AG04450 (cell line): ENCODE measurements at places on chromosomes 11 and 22.

GRCh38 chr22:50076646-50077535, 8.3 kb downstream of the MLC1 start:
- no peak for DNase-seq

DNA sequence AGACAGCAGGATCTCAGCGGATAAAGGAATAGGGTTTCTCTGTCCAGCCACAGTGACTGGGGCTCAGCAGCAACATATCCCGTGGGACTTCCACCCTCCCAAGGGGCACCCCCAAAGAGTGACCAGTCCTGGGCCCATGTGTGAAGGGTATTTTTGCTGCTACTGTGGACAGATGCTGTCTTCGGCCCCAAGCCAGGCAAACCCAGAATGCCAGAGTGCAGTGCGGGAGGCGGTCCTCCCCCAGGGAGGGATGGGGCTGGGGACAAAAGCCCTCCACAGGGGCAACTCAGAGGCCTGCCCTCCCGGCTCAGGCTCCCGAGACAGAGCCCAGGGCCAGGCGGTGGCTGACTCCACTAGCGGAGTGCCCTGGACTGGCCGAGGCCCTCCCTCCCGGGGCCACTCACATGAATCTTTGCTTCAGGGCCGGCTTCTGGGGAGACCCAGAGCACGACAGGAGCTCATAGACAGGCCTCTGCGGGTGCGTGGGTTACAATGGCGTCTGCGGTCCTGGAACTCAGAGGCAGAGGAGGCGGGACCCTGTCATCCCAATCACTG, 34.7 kb upstream of the WNT7B start:
- DNase-seq = no peak

- DNase-seq = no peak
These were observed 36.8 kb upstream of the CSTF3 start for GRCh38 chr11:33197915-33198727.

- peak; percentile 44 for DNase-seq
These were observed 19.3 kb downstream of the EIF3F start for GRCh38 chr11:8006349-8006977.

DNA sequence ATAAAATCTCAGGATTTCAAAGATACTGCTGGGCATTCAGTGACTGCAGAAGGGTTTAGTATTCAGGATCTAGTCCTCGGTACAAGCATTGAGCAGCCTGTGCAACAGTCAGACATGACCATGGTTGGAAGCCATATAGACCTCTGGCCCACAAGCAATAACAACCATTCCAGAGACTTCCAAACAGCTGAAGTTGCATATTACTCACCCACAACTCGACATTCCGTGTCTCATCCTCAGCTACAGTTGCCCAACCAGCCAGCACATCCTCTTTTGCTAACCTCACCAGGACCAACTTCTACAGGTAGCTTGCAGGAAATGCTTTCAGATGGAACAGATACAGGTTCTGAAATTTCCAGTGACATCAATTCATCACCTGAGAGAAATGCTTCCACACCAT, 156.8 kb downstream of the C11orf91 start:
- DNase-seq = no peak

DNA sequence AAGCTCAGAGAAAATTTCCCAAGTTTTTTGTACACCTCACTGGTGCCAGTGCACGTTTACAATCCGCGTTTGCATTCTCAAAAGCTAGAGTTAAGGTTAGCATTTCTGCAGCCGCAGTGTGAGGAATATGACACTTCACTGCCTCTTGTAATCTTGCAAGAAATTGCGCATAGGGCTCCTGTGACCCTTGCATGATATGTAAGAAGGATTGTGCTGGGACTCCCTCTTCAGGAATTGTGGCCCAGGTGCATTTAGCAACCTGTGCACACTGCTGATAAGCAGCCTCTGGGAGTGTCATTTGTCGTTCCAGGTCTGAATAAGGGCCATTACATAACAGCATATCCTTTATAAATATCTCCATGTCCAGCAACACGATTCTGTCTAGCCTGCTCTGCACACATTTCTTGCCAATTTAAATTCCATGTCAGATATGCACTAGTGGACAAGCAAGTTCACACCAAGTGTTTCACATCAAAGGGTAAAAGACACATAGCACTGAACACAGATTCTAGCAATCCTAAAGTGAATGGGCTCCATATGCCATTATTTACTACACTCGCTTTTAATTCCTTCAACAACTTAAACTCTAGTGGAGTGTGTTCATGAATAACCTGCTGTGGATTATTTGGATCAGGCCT, 69.2 kb upstream of the INCENP start:
- no peak for DNase-seq

- DNase-seq = no peak
These were observed 32.7 kb downstream of the POLR3H start for GRCh38 chr22:41511521-41511968.

DNA sequence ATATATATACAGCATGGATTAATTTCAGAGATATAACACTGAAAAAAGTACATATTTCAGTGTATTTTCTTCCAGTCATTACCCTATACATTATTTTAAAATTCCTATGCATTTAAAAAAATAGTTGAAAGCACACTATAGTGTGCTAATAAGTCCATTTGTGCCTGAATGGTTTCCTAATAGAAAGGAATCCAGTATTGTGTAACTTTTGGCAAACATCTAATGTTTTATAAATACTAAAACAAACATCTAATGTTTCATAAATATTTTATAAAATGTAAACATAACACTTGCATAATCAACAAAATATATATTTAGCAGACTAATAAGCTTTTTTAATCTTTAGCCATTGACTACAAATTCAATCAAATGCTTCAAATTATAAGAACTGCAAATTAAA, 126.6 kb upstream of the FIBIN start:
- no peak for DNase-seq

- DNase-seq = no peak
These were observed 31.2 kb downstream of the IL18 start for GRCh38 chr11:112132737-112133136.

DNA sequence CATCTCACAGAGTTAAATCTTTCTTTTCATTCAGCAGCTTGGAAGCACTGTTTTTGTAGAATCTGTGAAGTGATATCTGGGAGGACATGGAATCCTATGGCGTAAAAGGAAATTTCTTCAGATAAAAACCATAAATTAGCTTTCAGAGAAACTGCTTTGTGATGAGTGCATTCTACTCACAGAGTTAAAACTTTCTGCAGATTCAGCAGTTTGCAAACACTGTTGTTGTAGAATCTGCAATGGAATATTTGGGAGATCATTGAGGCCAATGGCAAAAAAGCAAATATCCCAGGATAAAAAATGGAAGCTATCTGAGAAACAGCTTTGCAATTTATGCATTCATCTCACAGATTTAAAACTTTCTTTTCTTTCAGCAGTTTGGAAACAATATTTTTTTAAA, 180.6 kb downstream of the OR4A47 start:
- DNase-seq = no peak

DNA sequence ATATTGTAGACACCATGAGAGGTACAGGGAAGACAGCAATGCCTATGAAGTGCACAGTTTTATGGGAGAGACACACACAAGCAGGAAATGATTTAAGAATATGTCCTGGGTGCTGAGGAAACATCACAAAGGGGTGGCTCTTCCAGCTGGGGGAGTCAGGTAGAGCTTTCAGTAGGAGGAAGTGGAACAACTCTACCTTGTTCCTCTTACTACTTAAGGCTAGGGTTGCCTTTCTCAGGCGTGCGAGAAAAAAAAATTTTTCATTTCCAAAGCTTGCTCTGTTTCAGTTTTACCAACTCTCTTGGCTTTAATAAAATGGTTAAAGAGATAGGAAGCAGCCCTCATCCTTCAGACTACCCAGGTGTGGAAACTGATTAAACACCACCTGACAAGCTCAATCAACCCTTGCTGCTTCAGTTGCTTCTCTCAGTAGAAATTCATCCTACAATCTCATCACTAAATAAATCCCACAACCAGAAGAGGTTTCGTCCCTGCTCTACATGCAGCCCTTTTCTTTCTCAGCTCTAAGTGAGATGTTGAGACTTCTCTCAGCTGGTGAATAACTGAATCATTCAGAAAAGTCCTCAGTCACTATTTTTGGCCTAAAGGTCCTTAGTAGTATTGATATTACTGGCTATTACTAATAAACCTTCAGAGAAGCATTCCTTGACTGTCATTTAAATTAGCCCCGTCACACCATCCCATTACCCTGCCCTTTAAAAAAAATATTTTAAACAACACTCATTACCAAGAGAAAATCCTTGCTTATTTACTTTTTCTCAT, 5.9 kb downstream of the ABTB2 start:
- DNase-seq = no peak

- DNase-seq = peak; percentile 38
These were observed 33.7 kb upstream of the MYRF start for GRCh38 chr11:61718621-61719302.

DNA sequence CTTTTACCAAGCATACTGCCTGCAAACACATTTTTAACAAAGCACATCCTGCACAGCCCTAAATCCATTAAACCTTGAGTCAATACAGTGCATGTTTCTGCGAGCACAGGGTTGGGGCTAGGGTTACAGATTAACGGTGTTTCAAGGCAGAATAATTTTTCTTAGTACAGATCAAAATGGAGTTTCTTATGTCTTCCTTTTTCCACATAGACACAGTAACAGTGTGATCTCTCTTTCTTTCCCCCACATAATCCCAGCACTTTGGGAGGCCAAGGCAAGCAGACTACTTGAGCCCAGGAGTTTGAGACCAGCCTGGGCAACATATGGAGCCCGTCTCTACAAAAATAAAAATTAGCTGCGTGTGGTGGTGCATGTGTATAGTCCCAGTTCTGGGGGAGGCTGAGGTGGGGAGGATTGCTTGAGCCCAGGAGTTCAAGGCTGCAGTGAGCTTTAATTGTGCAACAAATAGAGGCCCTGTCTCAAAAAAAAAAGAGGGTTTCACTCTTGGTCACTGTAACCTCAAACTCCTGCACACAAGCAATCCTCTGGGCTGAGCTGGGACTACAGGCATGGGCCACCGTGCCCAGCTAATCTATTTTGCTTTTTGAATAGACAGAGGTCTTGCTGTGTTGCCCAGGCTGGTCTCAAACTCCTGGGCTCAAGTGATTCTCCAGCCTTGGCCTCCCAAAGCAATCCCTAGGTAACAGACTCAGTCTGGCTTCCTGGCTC, 19.7 kb upstream of the SLC3A2 start:
- DNase-seq = no peak

GRCh38 chr11:65437436-65438227, 15.0 kb downstream of the NEAT1 start:
- DNase-seq = no peak

- no peak for DNase-seq
These were observed 54.1 kb downstream of the MCAM start for GRCh38 chr11:119262668-119263351.

GRCh38 chr22:39773503-39773902, 120.1 kb downstream of the ENTHD1 start:
- no peak for DNase-seq

- no peak for DNase-seq
These were observed 14.8 kb downstream of the CD3E start for GRCh38 chr11:118319337-118319707.

- peak; percentile 23 for DNase-seq
These were observed 6.8 kb upstream of the CHKA start for GRCh38 chr11:68127714-68128681.

DNA sequence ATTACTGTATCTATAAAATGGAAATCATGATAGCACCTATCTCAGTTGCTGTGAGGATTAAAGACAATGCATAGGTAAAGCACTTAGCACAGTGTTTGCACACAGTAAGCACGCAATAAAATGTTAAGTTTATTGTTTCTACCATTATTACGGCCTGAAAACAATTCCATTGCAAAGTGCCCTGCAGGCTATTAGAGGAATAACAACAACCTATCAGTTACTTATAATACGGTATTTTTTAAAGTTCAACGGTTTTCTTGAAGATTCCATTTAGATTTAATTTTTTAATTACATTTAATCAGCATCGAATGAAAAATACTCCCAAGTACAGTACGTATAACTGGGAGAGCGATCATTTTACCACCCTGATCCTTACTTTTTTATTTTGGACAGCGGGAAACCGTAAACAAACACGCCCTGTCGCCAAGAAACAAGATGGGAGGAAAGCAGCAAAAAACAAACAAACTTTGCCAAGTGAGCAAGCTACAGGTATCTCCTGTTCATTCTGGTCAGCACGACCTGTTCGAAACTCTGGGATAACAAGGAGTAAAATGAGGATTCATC, 893 bp downstream of the SLC36A4 start:
- no peak for DNase-seq

DNA sequence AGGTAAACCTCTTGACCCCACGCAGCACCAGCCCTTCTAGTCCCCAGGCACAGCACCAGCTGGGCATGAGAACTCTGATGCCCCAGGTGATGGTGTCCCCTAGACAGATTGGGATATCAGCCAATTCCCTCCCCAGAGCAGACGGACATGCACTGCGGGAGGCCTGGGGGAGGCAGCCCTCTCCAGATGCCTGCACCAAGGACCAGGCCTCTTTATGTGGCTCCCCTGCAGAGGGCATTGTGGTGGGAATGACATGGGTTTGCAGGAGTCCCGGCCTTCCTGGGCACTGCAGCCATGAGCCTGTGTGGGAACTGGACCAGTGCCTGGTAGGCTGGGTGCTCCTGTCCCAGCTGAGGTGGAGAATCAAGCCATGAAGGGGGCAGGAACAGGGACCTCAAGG, 25.9 kb downstream of the PPM1F start:
- DNase-seq = no peak

GRCh38 chr22:32620992-32621391, 146.4 kb downstream of the FBXO7 start:
- DNase-seq = no peak

DNA sequence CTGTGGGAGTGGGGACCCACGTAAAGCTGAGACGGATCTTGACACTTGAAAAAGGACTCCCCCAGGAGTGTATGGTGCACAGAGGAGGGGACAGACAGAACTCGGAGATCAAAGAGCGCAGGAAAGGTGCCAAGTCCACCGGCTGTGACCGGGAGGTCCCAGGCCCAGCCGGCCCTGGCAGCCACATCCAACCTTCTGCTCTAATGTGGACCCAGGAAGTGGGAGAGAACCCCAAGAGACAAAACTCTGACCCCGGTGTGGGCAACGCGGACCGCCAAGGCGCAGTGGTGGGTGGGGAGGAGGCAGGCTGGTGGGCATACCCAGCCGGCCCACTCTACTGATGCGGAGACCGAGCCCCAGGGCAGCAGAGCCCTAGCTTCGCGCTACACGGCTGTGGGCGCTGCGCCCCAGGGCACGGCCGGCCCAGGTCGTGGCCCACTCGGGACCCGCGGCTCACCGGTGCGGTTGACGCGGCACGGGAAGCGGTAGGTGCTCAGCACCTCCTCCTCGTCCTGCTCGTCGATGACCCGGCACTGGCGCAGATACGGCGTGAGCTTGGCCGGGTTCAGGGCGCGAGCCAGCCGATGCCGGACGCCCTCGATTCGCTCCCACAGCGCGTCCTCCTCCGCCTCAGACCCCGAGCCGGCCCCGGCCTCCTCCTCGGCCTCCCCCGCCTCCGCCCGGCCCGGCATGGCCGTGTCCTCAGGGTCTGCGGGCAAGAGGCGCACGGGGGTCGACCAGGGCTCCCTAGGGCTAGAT, 527 bp downstream of the CARD10 start:
- no peak for DNase-seq

GRCh38 chr11:33716243-33716642, 15.6 kb upstream of the C11orf91 start:
- no peak for DNase-seq

GRCh38 chr11:68974421-68975194, 6.2 kb downstream of the MRGPRD start:
- DNase-seq = no peak
